ENCODE measurements at places on chromosomes 5 and 9.

GRCh38 chr5:180607861-180608571, 16.7 kb upstream of the SCGB3A1 start:
- DNase-seq, result no peak

DNA sequence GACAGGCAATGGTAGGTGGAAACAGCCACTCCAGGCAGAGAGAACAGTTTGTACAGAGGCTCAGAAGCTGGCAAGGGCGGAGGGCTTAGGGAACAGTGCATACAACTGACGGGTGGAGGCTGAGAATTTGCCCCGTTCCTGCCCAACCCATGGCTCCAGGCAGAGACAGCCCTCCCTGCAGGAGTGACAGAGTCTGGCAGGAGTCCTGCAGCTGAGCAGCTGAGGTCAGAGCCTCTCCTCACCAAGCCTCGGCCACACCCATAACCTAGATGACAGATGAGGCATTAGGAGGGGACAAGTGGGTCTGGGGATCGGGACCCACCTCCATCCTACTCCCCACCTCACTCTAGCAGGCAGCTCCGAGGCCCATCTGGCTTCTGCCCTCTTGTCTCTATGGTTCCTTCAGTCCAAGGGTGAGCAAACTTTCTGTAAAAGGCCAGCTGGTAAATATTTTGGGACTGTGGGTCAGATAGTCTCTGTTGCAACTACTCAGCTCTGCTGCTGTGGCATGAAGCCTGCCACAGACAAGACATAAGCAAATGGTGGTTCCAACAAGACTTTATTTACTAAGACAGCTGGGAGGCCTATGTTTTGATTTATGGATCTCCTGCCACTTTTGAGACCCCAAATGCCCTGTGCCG, 83.7 kb downstream of the SH3TC2 start:
- DNase-seq, result no peak

DNA sequence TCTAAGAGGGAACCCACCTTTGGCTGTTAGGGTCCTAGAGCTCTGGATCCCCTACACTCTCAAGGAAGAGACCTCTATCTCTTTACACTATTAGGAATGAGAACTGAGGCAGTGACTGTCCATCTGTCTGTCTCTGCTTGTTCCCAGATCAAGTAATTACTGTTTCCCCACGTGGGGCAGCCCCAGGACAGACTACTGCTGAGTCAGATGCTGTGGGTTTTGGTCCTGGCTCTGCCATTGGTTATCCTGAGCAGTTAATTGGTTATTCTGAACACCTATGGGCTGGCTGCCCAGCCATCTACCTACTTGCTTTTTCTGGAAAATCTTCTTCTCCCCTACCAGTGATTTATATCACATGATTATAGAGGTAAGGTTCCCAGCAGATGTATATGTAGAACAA, 33.3 kb downstream of the FBXO10 start:
- peak; percentile 9 for DNase-seq

DNA sequence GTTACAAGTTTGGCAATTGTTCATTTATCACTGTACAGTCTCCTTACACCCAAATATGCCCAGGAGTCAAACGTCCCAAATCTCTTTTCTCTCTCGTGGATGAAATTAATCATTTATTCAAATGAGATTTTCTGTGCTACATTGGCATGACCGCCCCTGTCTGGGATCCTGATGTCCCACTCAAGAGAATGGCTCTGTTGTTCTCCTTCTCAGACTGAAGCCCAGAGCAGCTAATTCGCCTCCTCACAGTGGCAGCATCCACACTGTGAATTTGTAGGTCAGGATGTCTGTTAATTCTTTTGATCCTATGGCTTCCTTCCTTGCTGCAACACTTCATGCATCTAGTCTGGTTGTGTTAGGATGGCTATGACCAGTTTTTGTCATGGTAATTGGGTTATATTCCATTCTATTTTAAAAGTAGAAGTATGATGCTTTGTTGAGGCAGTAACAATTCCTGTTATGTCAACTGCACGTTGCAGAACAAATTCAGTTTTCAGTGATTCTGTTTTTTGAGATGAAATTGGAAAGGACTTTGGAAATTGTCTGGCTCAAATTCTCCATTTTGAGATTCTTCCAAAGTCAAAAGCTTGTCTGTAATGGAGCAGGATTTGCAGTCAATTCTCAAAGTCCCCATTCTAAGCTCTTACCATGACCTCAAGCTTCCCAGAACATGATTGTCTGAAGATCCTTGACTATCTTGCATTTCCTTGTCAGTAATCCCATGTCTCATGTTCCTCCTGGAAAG, 141.5 kb upstream of the GAS1 start:
- DNase-seq, result no peak

Measured in mesenteric fat pad (tissue), 1 donor.